Activated gamma-delta T cell (primary cell): ENCODE measurements at places on chromosomes 5 and 9.

GRCh38 chr5:36033047-36033446, 33.6 kb downstream of the UGT3A2 start:
- DNase-seq: no peak

- no peak for DNase-seq
These were observed 112.8 kb downstream of the DAPK1 start for GRCh38 chr9:87610200-87611155.

GRCh38 chr9:70959366-70959765, 162.1 kb downstream of the TRPM3 start:
- DNase-seq: no peak

- no peak for DNase-seq
These were observed 11.3 kb upstream of the ANGPTL2 start for GRCh38 chr9:127133739-127134167.

- no peak for DNase-seq
These were observed 5.0 kb downstream of the LCN1 start for GRCh38 chr9:135526089-135526729.

GRCh38 chr9:106757514-106757913, 105.5 kb upstream of the ZNF462 start:
- no peak for DNase-seq

DNA sequence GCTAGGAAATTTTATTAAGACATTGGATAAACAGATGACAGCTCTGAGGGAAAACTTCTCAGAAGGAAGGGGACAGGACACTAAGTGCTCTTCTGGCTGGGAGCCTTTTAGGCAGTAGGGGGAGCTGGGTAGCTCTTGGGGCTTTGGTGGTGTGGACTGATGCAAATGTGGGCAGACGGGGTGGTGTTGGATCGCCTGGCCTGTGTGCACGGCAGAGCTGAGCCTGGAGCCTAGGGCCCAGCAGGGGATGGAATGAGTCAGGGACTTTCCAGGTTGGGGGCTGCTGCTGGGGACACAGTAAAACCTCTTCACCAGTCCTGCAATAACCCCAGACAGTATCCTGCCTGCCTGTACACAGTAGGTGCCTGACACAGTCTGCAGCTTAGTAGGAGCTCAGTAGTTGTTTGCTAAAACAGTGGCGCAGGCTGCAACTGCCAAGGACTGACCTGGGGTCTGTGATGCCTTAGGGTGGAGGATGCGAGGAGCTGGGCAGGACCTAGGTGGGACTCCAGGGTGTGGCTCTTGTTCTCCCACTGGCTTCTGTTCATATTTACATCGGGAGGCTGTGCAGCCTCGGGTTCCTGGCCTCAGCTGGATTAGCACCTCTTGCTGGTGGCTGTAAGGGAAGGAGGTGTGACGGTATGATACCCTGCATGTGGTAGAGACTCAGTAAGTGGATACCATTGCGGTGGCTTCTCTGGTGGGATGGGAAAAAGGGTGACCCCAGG, 83.8 kb downstream of the DAB2IP start:
- DNase-seq: no peak

GRCh38 chr5:173243831-173244305, 8.9 kb upstream of the NKX2-5 start:
- DNase-seq: no peak
